ENCODE measurements at places on chromosomes 11 and 22.

DNA sequence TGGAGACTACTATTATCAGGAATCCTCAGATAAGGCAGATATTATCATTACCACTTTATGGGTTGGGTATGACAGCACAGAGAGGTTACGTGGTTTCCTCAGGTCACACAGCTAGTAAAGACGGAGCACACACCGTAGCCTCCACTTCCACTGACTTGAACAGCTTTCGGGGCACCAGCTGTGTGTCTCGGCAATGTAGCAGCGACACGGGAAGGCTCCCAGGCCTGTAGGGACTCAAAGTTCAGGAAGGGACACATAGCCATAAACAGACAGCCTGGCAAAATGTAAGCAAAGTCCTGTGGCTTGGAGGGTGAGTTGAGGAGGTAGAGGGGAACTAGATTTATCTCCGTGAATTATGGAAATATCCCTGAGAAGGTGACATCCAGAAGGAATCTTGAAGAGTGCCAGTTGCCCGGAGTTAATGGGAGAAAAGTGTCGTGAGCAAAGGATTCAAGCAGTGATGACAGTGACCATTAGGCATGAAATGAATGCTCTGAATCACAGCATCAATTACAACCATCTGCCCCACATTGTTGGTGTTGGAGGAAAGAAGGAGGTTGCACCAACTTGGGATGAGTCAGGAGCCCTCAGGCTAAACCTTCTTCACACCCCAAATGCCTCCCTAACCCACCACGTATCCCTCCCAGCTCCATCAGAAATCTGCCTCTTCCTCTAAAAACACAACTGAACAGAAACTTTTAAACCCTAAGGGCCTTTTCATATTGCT, 106.7 kb upstream of the ASPHD2 start:
- no peak for DNase-seq

- DNase-seq = no peak
Observed at GRCh38 chr11:93659196-93659595, 2.3 kb upstream of the CEP295 start.

- no peak for DNase-seq
Observed at GRCh38 chr11:110373051-110373702, 56.6 kb upstream of the FDX1 start.

- no peak for DNase-seq
Observed at GRCh38 chr11:92302770-92303169, 78.2 kb downstream of the FAT3 start.

DNA sequence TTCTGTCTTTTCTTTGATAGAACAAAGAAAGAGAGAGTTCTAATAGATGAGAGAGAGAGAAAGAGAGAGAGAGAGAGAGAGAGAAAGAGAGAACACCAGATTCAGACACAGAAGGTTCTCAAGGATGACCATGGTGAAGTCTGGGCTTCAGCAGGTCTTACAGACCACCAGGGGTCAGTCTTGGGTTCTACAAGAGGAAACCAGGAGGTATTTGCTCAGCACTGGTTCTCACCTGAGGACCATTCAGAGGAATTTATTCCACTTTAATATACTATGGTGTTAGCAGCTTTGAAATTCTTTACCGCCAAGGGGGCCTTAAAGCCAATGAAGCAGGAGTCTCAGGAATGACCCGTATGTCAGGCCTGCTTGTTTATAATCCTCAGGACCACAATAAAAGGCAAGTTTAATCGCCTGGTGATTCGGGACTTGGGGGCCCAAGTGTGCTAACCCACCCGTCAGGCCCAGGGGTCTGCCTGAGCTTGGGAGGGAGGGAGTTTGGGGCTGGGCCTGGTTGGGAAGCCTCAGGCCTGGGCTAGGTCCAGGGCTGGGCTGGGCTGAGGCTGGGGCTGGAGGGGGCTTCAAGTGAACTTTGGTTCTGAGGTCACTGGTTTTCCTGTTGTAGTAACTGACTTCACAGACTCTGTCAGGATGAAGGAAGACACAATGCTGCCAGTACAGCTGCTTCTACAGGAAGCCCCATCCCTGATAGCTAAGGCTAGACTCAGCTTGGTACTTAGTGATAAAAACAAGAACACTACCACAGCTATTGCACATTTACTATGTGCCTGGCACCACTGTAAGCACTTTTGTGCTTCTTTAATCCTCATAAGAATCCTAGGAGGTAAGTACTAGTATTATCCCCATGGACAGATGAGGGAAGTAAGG, 179.2 kb upstream of the ZBED5 start:
- no peak for DNase-seq

DNA sequence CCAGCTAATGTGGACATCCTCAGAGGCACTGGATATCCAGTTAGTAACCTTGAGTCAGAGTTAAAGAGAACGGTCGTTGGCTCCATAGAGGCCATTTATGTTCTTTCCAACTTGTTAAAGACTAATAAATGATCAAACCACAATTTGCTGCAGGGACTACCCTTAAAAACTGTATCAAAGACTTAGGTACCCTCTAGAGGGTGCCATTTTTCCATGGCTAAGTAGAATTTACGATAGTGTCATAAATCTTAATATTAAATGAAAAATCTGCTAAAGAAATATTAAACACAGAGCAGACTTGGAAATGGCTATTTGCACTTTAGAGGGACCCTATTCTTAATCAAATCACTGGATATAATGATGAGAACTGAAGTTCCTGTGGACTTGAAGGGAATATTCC, 685.2 kb upstream of the CHORDC1 start:
- DNase-seq = no peak
